ENCODE measurements at places on chromosomes 1 and 21.

DNA sequence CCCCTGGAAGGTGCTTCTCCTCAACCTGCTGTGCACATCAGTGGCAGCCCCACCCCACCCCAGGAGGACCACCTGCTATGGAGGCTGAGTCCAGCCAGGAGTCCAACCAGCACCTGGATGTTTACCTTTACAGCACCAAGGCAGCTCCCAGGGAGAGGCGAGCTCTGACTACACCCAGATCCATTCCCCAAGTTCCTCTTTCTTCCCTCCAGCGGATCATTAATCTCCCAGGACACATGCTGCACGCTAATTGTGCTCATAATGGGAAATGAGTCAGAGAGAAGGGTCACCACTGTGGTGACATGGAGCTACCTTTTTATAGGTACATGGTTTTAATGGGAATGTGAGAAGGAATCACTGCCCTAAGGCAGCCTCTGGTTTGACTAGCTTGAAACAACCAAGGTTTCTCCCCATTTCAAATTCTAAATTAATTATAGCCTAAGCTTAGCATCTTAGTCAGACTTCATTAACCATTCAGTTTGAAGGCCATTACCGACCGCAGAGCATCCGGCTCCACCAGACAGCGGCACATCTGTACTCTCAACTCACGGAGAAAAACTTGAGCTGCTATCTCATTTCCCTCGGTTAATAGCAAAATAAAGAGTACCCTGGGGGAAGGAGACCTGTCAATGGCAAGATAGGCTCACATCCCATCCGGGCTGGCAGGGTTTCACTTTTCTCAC, 173.1 kb upstream of the GALNT2 start:
- DNase-seq = no peak

DNA sequence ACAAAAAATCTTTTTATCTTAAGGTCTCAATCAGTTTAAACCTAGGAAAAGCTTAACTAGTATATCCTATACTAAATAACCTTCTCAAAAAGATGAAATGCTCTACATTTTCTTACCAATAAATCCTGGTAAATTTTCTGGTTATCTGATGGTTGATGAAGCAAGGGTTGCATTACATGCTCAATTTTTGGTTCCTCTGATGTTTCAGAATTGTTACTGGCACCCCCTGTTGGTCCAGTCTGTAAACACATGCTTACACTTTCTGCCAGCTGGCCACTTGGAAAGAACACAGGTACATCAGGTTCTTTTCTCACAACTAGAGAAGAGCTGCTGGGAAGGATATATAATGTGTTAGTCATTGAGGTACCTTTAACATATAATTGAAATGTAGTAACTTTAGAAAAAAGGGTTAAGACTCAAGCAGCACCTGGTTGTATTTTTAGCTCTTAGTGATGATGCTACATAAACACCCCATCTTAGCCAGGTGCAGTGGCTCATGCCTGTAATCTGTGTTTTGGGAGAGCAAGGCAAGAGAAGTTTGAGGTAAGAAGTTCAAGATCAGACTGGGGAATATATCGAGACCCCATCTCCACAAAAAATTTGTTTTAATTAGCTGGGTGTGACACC, 30.9 kb upstream of the TAL1 start:
- DNase-seq = no peak

DNA sequence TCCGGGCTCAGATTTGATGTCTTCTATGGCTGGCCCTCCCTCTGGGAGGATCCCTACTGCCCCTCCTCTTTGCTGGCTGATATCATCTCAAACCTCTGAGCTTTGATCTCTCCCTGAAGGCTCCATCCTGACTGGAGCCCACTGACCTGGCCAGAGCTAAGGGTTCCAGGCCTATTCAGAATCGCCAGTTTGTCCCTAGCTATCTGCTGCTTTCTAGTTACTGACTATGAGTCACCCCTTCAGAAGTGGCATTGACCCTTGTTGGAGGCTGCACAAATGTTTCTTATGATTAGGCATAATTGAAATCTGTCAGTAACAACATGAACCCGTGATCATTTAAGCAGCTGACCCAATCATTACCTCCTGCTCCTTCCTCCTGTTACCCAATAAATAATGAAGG, 87.1 kb downstream of the ABCA4 start:
- no peak for DNase-seq

DNA sequence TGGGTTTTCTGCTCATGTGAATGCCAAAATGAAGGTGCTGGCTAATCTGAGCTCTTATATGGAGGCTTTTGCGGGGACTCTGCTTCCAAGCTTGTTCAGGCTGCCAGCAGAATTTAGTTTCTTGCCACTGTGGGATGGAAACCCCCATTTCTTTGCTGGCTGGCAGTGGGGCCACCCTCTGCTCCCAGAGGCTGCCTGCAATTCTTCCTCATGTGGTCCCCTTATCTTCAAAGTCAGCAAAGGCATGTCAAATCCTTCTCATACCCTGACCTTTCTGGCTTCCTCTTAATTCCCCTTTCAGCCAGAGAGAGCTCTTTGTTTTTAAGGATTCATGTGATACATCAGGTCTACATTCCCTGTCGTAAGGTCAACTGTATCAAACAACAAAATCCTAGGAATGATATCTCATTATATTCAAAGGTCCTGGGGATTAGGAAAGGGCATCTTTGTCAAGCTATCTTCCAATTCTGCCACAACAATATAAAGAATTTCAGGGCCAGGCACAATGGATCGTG, 5.2 kb upstream of the GPR161 start:
- no peak for DNase-seq

DNA sequence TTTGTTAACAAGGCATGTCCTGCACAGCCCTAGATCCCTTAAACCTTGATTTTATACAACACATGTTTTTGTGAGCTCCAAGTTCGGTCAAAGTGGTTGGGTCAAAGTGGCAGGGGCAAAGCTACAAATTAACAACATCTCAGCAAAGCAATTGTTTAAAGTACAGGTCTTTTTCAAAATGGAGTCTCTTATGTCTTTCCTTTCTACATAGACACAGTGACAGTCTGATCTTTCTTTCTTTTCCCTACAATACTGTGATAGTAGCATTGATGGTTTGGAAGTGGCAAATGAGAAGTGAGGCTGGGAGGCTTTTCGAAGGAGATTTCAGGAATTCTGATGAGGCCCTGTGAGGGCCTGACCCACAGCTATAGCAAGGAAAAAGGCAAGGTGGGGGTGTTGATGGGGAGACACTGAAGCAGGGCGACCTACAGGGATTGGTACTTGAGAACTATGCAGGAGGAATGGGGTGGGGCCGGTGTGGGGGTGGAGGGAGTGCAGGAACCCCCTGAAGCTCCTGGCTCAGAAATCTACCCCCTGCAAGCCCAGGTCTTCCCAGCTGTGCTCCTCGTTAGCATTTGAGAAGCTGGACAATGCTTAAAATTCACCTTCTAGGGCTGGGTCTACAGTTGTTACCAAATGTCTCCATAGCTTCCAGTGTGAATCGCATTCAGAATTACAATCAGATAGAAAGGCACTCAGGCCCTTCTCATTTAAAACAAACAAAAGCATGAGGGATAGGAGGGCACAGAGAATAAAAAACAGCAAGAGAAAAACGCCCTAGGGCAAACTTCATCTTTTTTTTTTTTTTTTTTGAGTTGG, 102.6 kb upstream of the PPM1J start:
- DNase-seq = no peak

DNA sequence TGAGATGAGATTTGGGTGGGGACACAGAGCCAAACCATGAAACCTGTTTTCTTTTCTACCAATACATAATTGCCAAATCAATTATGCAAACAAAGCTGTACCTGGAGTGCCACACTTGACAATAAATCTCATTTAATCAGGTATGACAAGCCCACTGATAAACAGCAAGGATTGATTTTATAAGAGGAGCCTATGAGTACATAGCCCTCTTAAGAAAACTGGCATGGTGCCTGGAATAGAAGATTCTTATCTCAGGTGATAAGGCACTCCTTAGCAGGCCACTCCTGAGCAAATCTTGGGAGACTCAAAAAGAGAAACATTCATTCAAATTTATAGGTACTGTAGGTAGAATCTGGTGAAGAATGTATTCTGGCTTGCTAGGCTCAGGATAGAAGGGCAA, 28.6 kb upstream of the PDE4B start:
- no peak for DNase-seq

GRCh38 chr1:229984310-229984991, 82.6 kb upstream of the GALNT2 start:
- no peak for DNase-seq

GRCh38 chr1:29120947-29121485, 2.7 kb downstream of the TMEM200B start:
- peak; percentile 59 for DNase-seq

- no peak for DNase-seq
These were observed 15.6 kb downstream of the JUN start for GRCh38 chr1:58768191-58768731.

GRCh38 chr1:202274611-202275010, 67.1 kb downstream of the UBE2T start:
- no peak for DNase-seq

- DNase-seq = no peak
These were observed 68.7 kb upstream of the C1orf105 start for GRCh38 chr1:172351754-172352161.

GRCh38 chr1:27862671-27863537, 9.4 kb upstream of the THEMIS2 start:
- peak; percentile 85 for DNase-seq

DNA sequence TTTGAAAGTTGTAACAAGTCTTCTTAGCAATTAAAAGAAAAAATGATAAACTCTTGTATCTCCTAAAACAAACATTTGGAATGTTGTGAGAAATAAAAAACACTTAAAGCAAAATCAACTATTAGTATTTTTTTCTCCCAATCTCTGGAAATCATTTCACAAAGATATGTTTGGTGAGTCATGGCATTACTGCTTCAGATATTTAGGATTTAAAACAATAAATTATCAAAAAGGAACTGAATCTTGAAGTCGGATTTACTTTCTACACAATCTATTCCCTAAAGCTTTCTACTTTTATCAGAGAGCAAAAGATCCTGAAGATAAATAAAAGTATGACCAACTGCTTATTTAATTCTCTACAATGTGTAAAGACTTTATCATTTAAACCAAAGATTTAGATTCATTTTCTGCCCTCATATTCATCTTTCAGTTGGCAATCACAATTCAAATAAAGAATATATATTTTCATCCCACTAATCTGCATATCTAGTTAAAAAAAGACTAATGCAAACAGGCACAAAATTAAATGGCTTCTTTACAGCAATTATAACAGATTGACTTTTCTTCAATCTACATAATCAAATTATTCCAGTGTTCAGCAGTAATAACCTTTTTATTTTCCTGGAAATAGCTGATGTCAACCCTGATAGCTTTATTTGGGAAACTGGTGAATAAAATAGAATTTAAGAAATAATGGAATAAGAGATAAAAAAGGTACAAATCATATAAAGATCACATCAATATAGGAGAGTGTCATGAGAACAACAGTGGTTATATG, 230.0 kb downstream of the COP1 start:
- DNase-seq = no peak

DNA sequence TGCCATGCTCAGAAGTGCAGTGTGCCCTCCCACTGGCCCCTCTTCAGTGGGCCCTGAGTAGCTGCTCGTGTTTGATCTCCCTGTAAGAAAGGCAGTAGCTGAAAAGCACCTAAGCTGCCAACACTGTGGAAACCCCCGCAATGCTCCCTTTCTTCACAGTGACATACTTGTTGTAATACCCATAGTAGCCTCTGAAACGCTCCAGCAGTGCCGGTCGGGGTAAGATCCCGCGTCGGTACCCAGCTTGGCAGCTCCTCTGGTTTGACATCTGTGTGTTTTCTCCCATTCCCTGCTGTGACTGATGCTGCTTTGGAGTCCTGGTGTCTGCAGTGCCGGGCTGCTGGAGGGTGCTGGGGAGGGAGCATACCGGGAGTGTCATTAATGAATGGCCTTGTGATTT, 3.6 kb downstream of the CHAF1B start:
- no peak for DNase-seq

DNA sequence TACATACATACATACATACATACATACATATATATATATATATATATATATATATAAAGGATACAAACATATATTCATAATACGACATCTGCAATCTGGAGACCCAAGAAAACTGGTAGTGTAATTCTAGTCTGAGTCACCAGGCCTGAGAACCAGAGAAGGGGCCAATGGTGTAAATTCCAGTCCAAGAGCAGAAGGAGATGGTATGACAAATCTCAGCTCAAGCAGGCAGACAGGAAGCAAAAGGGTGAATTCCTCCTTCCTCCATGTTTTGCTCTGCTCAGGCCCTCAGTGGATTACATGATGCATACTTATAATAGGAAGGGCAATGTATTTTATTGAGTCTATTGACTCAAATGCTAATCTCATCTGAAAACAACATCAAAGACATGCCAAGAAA, 1060.4 kb upstream of the TMPRSS15 start:
- no peak for DNase-seq

DNA sequence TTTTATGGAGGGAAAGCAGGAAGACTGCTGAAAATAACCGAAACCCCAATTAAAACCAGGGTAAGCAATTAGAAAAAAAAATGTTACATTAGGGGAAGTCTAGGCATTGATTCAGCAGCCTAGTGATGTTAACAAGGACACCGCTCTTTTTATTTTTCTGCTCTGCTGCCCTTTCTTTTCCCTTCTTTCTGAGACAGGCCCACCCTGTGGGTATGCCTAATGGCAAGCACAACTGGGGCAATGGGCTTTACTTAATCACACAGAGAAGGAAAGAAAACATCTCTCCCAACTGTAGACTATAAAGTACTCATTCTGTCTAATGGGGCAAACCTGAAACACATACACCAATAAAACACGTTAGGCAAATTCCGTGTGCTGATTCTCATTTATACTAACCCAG, 69.6 kb downstream of the GBP6 start:
- DNase-seq = no peak

All from CD4-positive, alpha-beta T cell treated with Interleukin-15 for 1 hour (primary cell).